ENCODE measurements at places on chromosomes 5 and 9.
A peak's percentile ranks its signal among the peaks of the same experiment; 100 is the strongest.

GRCh38 chr9:121981118-121981883, 111.8 kb downstream of the TTLL11 start:
- no peak for DNase-seq

- no peak for DNase-seq
These were observed 124.0 kb downstream of the GNAQ start for GRCh38 chr9:77907585-77907984.

GRCh38 chr9:137247916-137248175, 3.2 kb upstream of the STPG3 start:
- DNase-seq = no peak

GRCh38 chr5:112142769-112143270, 276.3 kb downstream of the EPB41L4A start:
- DNase-seq = no peak

DNA sequence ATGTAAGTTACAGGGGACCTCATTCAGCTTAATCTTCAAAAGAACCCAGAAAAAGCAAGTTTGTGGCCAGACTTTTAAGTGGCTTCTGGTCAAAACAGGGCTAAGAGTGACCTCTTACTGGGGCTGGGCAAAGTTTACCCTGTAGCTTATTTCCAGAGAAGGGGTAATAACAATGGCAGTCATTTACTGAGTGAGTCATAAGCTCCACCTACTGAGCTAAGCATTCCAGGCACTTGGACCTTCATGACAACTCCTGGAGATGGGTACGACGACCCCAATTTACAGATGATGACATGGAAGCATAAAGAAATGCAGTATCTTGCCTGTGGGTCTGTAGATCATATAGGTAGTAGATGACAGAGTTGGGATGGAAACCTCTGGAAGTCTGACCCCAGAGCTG, 4.7 kb upstream of the GPR151 start:
- DNase-seq = no peak

DNA sequence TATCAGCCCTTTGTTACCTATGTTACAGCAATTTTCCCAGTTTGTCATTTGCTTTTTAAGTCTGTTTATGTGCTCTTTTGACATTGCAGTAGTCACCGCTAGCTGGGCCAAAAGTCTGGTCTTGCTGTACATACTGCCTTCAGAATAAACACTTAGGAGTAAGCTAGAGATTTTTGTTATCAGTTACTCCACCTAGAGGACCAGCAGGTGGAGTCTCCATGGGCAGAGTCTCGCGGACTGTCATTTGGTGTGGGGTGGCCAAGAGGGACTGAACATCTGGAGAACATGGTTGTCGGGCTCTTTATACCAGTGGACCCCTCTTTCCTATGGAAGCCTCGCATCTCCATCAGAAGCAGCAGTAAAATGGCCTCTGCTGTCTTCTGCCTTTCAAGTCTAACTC, 10.8 kb upstream of the MGAT1 start:
- no peak for DNase-seq

- no peak for DNase-seq
These were observed 628.1 kb upstream of the TYRP1 start for GRCh38 chr9:12065050-12065449.

GRCh38 chr5:76165711-76166374, 82.7 kb downstream of the SV2C start:
- DNase-seq = no peak

DNA sequence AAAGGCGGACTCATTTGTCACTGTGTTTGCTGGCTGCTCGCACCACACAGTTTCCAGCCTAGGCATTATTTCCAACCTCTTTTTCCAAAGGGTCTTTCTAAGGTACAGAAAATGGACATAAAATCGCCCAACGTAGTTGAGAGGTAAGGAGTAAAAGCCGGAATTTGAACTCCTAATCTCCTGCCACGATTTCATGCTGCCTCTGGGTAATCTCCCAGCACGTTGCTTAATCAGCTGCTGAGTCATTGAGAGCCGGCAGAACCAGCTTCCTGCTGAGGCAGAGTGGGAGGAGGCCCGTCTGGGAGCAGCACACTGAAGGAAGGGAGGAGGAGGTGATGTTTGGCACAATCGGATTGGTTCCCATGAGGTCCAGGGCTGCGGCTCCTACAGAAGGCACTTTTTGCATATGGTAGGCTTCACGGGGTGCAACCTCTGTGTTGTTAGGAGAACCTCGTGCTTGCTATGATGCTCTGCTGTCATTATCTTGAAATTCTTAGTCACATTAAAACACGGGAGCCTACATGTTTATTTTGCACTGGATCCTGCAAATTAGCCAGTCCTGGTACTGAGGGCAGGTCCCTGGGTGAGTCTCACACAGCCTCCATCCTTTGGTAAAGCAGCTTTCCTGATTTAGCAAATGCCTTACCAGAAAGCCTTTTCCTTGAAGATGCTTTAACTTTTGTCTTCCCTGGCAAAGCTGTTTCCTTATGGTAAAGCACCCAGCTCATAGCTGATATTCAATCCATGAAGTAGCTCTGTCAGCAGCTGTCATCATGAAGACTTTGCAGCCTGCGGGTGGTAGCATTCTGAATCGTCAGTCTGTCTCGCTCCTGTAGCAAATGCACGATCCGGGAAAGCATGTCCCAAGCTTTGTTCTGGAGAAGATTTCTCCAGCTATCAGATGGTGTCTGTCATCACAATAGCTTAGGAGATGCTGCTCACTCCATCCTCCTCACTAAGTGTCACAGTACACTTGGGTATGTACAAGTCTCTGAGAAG, 191.6 kb upstream of the MSX2 start:
- peak; percentile 31 for DNase-seq

- no peak for DNase-seq
These were observed 42.0 kb upstream of the PITX1 start for GRCh38 chr5:135076051-135076491.

- DNase-seq = peak; percentile 19
These were observed 150.8 kb downstream of the MEF2C start for GRCh38 chr5:88732181-88732633.

DNA sequence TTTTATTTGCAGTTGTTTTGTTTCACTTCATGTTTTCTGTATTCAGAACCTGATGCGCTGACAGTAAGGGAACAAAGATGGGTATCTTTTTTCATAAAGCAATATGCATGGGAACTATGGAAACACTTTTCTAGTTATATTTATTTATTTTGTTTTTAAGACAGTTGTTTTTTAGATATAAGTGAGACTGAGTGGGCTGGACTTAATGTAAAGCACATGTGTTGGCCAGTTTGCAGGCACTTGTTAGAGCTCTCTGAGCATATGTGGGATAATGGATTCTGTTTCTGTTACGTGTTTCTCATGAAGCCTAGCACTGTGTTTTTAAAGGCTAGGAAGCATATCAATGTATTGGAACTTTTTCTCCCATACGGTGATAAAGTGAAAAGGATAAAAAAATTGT, 164.1 kb downstream of the PRR16 start:
- DNase-seq = no peak

DNA sequence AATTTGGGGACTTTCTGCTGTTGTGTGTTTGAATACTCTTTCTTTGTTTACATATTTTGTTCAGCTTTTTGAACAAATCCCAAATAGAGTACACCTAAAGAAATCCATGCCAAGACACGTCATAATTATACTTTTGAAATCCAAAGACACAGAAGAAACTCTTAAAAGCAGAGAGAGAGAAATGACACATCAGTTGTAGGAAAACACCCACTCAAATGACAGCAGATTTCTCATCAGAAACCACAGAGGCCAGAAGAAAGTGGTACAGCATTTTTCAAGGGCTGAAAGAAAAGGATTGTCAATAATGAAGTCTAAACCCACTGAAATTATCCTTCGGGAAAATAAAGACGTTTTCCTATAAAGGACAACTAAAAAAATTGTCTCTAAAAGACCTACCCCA, 378.6 kb downstream of the GADD45G start:
- DNase-seq = no peak

- DNase-seq = no peak
These were observed 1336.1 kb upstream of the CDH9 start for GRCh38 chr5:28374492-28374967.

- no peak for DNase-seq
These were observed 40.2 kb upstream of the FBXW11 start for GRCh38 chr5:172046593-172046992.

GRCh38 chr5:168365581-168366081, 74.2 kb downstream of the WWC1 start:
- DNase-seq = no peak

Measured in activated T-cell treated with anti-CD3 and anti-CD28 coated beads, Interleukin-2, amount 50 U/mL, for 48 hours (primary cell).